Foreskin keratinocyte (primary cell): ENCODE measurements at places on chromosomes 6 and 20. TPM values are rescaled to one million over a fixed set of nuclear protein-coding genes. Genes with fewer than 3 reads are reported as not detected.

ASIP gene
- total RNA-seq, result not detected in 2 replicates

SH3BGRL2 gene
- 5.7 and 8.6 TPM in 2 replicates for total RNA-seq

GRCh38 chr20:53625311-53626129, 31.9 kb upstream of the ZNF217 start:
- no peak for DNase-seq

- no peak for DNase-seq
Measured at GRCh38 chr20:57410398-57410920, 19.3 kb downstream of the RBM38 start.

- DNase-seq, result no peak
Measured at GRCh38 chr6:6635869-6636268, 47.3 kb downstream of the LY86 start.

DNA sequence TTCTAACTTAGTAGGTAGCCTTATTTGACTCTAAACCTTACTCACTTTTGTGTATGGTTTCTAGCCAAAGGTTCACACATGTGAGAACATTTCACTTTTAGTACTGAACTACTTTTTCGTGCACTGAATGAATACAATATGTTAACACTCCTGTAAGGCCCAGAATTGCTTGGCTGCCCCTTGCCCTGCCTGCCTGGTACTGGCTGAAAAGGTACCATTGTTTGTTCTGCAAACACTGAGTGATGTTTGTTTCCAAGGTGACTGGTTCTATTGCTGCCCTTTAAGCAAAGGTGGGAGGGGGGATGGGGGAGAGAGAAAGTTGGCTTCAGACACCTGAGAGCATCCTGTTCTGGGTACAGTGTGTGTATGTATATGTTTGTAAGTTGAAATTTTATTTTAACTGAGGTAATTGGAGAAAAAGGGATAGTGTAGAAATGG, 31.2 kb downstream of the RREB1 start:
- no peak for DNase-seq

- no peak for DNase-seq
Measured at GRCh38 chr6:12593771-12594529, 122.6 kb upstream of the PHACTR1 start.
